ENCODE measurements at places on chromosomes 3 and 15.

GRCh38 chr15:50628421-50628820, 58.2 kb downstream of the TRPM7 start:
- no peak for DNase-seq

- no peak for DNase-seq
Observed at GRCh38 chr15:43463507-43463906, 29.4 kb downstream of the TP53BP1 start.

GRCh38 chr15:71447328-71448250, 332.3 kb downstream of the THSD4 start:
- no peak for DNase-seq

GRCh38 chr3:54188176-54188791, 65.9 kb downstream of the CACNA2D3 start:
- DNase-seq, result no peak

DNA sequence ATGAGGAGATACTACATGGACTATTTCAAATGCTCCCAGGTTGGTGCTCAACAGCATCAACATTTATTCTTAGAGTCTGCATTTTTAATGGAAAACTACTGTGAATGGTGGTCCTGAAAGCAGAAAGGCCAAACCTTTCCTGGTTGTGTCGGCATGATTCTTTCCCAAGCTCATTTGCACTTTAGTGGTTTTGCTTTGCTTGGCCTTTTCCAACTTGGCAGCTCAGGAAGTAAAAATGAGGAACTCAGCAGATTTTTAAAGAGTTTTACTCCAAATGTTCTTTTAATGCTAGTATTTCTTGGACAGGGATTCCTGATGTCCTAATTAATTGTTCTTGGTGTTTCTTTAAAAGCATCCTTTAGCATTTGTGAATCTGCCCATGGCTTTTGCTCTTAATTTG, 197.4 kb downstream of the SLC9A9 start:
- DNase-seq, result no peak

DNA sequence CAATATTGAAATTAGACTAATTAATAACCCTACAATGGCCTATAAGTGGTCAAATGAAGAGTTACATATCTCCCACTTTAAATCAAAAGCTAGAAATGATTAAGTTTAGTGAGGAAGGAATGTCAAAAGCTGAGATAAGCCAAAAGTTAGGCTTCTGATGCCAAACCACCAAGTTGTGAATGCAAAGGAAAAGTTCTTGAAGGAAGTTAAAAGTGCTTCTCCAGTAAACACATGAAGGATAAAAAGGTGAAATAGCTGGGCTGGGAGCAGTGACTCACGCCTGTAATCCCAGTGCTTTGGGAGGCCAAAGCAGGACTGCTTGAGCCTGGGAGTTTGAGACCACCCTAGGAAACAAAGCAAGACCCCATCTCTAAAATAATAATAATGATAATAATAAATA, 46.9 kb upstream of the DCUN1D1 start:
- DNase-seq, result no peak

GRCh38 chr3:8516047-8516661, 14.5 kb downstream of the LMCD1 start:
- DNase-seq, result no peak

DNA sequence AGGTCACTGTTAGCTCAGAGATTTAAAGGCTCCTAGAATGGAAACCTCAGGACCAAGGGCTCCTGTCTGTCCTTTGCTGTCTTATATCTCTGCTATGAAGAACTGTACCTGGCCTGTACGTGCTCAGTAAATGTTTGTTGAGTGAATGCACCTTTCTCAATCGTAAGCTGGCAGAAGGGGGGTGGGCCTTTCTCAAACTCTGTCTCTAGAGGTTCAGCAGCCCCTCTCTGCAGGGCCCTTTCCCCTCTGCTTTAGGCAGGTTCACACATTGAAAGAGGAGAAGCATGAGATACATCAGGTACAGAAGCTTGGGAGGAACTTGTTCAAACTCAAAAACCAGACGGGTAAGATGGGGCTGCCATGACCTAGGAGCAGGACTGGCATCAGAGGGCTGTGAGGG, 155.6 kb downstream of the GOLGA6L4 start:
- DNase-seq, result no peak
